Natural killer cell treated with Interleukin-12 subunit alpha and Interleukin-12 subunit beta and Interleukin-15 and Interleukin-18, amount 100 ng/mL, for 72 hours (primary cell): ENCODE measurements at places on chromosomes 11 and 22.

- DNase-seq: no peak
Measured at GRCh38 chr11:44659641-44660040, 67.1 kb upstream of the TSPAN18 start.

DNA sequence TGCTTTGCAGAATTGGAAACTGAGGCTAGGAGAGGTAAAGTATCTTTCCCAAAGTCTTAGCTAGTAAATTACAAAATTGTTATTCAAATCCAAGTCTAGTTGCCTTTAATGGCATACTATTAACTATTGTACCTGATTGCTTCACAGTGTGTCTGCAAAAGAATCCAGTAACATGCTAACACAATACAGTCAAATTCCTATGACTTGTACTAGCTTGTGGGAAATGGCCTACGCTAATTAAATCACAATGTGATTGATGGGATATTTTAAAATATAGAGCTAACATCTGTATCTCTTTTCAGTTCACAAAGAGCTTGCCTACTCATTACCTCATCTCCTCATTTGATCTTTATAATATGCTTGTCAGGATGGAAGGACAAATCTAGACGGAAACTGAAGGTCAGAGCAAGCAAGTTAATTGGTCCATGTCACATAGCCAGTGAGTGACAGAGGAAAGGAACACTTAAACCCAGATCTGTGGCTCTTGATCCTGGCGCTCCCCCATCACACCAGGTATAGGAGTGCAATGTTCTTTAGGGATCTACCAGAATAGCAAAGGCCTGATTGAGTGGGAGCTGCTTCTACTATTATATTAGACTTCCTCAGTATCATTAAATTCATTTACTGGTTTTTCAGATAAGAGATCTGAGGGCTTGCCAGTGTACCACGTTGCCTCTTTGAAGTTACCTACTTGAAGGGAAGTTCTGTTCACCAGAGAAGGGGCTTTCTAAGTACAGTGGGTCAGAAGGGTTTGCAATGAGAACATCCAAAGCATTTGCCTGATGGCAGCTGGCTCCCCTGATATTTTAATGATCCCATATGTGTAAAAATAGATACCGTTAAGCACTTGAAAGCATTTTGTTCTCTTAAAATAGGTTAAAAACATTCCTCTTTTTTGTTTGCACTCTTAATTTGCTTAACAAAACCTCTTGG is 213.6 kb upstream of the SESN3 start:
- DNase-seq: no peak

DNA sequence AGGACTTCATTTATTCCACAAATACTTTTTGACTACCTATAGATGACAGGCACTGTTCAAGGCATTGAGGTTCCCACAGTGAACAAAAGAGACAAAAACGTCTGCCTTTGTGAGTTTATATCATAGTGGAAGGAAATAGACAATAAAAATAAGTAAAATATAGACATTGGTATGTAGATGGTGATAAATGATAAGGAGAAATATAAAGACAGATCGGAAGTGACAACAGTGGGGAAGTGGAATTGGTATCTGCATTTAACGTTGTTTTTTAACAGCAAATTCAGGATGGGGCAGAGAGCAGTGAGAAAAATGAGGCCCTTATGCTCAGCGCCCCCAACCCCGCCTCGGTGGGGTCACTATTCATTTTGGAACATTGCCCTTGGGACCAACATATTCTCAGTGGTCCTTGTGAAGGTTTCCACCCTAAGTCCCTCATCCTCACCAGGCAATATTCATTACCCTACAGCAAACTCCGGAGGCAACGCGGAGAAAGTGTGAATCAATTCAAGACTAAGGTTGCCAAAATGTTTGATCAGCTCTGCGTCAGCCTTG is 627 bp upstream of the PEX26 start:
- no peak for DNase-seq

- DNase-seq: no peak
Measured at GRCh38 chr22:45769569-45770210, 98.1 kb downstream of the ATXN10 start.

GRCh38 chr11:116853461-116854073 is 16.1 kb upstream of the APOA1 start:
- DNase-seq: peak; percentile 75
